NT2/D1 (cell line): ENCODE measurements at places on chromosomes 5 and 9.

- DNase-seq = no peak
These were observed 5.8 kb upstream of the SLC26A2 start for GRCh38 chr5:149954798-149955197.

DNA sequence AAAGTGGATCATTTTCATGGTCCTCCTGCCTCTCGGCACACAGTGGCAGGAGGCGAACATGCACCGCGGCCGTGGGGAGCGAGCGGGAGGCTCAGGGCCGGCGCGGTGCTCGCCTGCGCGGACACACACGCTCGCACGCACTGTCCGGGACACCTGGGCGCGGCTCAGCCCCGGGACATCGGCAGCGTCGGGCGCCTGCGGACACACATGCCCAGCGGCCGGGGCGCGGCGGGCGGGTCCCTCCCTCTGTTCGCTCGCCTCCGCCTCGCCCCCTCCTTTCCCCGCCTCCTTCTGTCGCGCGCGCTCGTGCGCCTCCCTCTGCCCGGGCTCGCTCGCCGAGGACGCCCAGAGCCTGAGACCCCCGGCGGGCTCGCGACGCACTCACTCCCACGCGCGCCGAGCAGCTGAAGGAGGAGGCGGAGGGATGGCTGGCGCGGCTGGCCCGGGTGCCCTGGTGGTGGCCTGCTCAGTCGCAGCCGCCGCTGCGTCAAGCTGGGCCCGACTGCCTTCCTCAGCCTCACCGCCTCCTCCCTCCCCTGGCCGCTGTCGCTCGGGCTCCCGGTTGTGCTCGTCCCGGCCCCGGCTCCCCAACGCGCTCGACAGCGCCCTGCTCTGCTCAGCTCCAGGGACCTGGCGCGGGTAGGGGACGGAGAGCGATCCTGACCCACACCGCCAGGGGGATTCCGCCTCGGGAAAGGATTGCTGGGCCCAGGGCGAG, at the start of gene FRMD3:
TSS of gene FRMD3 (minus strand) at position 230 of the 718 bp plus-strand sequence. CDS start at position 60, 170 bp downstream.
- peak; percentile 68 for DNase-seq

- no peak for DNase-seq
These were observed 597.9 kb upstream of the TLE4 start for GRCh38 chr9:78973907-78974306.

- no peak for DNase-seq
These were observed 22.9 kb downstream of the HAVCR2 start for GRCh38 chr5:157085930-157086329.

DNA sequence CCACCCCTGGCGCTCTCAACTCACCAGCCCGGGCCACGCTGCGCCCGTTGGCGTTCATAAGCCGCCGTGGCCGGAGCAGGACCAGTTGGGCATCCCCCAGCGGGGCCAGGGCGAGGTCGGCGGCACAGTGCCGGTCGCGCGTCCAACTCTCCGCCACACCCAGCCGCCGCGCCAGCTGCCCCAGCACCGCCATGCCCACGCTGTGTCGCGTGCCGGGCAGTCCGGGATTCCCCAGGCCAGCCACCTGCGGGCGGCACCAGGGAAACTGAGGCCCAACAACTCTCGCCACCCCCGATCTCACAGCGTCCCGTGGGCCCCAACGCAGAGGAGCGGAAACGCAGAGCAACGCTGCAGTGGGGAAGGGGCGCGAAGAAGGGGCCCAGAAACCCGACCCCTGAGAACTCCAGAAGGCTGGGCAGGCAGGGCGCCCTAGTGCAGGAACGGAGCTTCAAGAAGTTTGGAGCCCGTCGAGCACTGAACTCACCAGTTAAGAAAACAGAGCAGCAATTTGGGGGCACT, 453 bp downstream of the PTRH1 start:
- no peak for DNase-seq
